HFF-Myc (cell line): ENCODE measurements at places on chromosomes 2 and 18.

GRCh38 chr2:18125303-18125702 lies 246.8 kb downstream of the KCNS3 start:
- no peak for DNase-seq

GRCh38 chr2:235554385-235554784 lies 60.5 kb downstream of the AGAP1 start:
- DNase-seq, result no peak

DNA sequence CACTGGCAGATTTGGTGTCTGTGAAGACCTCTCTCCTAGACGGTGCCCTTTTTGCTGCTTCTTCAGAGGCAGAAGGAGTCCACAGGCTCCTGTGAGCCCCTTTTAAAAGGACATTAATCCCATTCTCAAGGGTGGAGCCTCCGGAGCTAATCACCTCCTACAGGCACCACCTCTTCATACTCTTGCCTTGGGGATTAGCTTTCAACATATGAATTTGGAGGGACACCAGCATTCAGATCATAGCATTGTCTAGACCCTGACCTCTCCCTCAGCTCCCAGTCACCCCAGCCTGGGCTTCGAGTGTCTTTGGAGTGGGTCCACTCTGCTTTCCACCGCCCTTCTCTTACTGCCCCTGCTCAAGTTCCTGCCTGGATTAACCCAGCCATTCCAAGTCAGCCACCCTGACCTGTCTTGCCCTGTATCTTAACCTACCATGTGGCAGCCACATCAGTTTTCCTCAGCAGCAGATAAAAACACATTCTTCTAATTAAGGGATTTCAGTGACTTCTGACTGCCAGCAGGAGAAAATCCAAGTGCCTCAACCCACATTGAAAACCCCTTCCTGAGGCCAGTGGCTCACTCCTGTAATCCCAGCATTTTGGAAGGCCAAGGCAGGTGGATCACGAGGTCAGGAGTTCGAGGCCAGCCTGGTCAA lies 6.1 kb upstream of the NCL start:
- no peak for DNase-seq

- DNase-seq, result no peak
Measured at GRCh38 chr18:63579616-63580015, 7.5 kb upstream of the SERPINB13 start.

DNA sequence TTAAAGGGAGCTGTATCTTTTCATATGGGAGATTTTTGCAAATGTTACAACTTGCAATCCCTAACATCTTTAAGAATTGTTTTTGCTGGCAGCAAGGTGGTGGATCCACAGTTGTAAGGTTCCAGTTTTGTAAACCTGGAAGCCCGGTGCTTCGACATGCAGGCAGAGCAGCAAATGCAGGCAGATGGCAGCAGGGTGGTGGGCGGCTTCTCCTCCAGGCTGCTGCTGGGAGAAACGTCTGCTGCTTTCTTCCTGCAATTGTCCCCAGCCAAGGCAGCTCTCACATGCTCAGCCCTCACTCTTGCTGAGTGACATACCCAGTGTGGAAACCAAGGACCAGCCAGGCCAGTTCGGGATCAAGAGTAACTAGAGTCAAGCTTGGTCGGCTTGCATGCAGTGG lies 166.0 kb downstream of the SEPTIN10 start:
- DNase-seq, result no peak

- DNase-seq, result no peak
Measured at GRCh38 chr2:3626812-3627499, 31.0 kb upstream of the ALLC start.

DNA sequence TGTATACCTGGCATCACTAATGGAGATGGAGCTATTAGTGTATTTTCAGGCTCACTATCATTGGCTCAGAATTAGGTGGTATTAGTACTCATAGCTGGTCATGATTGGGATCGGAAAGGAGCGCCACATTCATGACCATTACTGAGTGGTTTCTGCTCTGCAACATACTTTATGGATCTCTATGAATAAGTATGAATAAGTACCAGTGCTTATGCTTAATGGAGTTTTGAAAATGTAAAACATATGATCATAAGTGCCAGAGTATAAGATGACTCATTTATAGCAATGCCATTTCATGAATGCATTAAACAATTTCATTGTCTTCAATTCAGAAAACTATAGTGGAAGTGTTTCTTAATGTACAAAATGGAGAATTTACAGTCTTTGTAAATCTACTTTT lies 156.7 kb downstream of the GALNT3 start:
- peak; percentile 57 for DNase-seq

DNA sequence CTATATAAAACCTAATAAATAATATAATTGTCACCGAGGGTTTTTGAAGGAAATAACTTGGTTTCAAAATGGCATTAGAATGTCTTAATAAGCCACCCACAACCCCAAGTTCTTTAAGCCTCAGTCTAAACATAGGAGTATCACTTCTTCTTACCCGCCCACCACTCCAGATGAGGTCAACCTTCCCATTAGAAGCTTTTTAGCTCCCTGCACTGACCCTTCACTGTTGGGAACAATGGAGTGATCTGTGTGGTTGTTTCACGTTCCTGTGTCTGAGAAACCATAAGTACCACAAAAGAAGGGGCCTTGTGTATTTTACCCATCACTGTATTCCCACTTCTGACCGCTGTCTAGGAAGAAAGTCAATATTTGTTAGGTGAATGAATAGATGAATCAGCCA lies 326.3 kb upstream of the ZNF521 start:
- DNase-seq, result no peak

GRCh38 chr2:3282056-3282998 lies 95.3 kb downstream of the EIPR1 start:
- DNase-seq, result no peak

- DNase-seq, result no peak
Measured at GRCh38 chr18:35408843-35409261, 31.7 kb upstream of the ZNF396 start.

DNA sequence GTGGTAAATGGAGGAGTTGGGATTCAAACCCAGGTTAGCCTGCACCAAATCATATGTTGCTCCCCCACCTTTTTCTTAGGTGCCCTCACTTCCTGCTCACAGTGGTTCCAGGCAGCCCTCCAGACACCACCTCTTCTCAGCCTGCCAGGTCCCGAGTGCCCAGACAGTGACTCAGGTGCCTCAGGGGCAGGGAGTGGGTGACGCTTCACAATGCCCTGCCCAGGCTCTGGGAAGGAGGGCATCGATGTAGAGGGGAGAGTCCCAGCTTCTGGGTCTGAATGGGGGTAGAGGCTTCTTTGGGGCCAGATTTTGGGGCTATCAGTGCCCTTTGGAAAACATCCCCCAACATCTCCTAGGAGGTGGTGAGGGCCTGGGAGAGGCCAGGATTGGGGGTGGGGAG lies 5.2 kb upstream of the DNAJB2 start:
- DNase-seq, result no peak
